Liver (tissue), 10 donors: ENCODE measurements at places on chromosomes 3 and 15. TPM values are rescaled to one million over a fixed set of nuclear protein-coding genes. Genes with fewer than 3 reads are reported as not detected.

DNA sequence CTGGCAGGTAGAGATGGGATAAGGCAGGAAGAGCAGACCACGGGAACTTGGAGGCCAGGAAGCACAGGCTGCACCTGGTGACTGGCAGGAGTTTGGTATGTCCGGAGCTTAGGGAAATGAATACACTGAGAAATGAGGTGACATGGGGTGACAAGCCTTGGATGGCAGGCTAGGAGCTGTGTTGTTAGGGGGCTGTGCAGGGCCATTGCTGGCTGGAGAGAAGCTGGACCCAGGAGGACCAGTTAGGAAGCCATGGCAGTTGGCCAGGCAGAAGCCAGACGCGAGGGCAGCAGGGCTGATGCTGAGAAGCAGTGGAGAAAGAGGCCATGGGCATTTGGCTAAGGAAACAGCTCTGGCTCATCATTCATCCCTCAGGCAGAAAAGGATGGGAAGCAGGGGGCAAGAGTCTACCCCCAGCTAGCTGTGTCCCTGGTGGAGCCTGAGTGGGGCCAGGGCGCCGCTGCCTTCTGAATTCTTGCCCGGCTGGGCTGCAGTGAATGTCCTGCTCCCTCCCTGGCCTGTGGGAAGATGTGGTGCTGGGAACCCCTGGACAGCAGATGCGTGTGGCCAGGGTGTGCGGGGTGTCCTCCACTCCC lies 255.8 kb downstream of the FAM43A start:
- no peaks in the 10 kb centered on the region for H3K36me3 ChIP-seq
- no peak overlapping the region for H3K4me3 ChIP-seq
- no peaks in the 10 kb centered on the region for H3K4me1 ChIP-seq
- H3K27me3 ChIP-seq = no peaks in the 10 kb centered on the region

Gene GOLGA6L7
- total RNA-seq = not detected

Gene TPRA1
- total RNA-seq = 20.6 TPM

DNA sequence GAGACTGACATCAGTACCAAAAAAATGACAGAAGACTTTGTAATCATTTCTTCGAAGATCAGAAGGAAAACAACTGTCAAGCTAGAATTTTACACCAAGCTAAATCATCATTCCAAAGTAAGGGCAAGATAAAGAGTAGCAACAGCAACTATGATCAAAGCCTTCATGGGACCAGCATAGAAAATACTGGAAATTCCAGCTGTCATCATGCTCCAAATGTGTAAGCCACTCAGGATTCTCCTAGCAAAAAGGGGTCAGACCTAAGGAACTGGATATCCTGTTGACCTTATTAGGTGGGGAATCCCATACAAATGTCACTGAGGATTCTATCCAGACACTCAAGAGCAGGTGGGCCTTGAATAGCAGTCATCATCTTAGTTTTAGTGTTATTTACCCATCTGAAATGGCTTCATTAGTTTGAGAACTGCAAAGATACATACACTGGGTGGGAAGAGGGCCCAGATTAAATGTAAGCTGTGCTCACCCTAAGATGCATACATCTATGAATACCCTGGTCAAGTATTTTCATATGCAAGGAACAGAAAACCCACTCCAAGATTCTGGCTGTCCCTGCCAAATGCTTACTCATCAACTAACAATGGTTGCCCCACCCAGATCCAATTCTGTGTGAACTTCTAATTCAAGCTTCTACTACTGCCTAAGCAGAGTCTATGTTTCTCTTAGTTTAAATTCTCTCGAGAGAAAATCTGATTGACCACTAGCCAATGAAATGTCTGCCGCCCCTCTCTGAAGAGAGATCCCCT lies 33.5 kb downstream of the CLDN18 start:
- no peaks in the 10 kb centered on the region for H3K27me3 ChIP-seq
- DNase-seq = no peak
- no peaks in the 10 kb centered on the region for H3K36me3 ChIP-seq
- H3K4me1 ChIP-seq = no peaks in the 10 kb centered on the region
- H3K27ac ChIP-seq = no peak overlapping the region
- H3K4me3 ChIP-seq = no peak overlapping the region

Gene CPNE4
- under 0.01 TPM for total RNA-seq
